ENCODE measurements at places on chromosomes 1 and 21.

GRCh38 chr1:185895208-185895900 is 161.2 kb downstream of the HMCN1 start:
- DNase-seq = peak; percentile 25

DNA sequence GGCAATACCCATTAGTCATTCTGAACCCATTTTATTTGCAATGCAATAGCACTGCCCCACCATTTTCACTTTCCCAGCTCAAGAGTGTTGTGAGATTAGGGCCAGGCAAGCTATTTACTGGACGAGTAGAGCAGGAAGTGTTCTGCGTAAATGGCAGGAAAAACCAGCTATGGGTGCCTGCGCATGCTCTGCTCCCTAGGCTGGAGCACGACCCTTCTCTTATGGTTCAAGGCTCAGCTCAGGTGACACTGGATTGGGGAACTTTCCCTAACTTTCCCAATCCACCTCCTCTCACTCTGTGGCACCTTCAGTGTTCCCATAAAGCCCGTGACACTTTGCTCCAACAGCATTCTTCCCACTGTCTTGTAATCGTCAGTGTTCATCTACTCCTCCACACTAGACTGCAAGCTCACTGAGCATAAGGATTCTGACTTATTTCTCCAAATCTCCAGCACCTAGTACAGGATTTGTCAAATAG is 3.6 kb upstream of the MAN1A2 start:
- DNase-seq = no peak

GRCh38 chr1:85936057-85936456 is 220.5 kb downstream of the COL24A1 start:
- DNase-seq = no peak

DNA sequence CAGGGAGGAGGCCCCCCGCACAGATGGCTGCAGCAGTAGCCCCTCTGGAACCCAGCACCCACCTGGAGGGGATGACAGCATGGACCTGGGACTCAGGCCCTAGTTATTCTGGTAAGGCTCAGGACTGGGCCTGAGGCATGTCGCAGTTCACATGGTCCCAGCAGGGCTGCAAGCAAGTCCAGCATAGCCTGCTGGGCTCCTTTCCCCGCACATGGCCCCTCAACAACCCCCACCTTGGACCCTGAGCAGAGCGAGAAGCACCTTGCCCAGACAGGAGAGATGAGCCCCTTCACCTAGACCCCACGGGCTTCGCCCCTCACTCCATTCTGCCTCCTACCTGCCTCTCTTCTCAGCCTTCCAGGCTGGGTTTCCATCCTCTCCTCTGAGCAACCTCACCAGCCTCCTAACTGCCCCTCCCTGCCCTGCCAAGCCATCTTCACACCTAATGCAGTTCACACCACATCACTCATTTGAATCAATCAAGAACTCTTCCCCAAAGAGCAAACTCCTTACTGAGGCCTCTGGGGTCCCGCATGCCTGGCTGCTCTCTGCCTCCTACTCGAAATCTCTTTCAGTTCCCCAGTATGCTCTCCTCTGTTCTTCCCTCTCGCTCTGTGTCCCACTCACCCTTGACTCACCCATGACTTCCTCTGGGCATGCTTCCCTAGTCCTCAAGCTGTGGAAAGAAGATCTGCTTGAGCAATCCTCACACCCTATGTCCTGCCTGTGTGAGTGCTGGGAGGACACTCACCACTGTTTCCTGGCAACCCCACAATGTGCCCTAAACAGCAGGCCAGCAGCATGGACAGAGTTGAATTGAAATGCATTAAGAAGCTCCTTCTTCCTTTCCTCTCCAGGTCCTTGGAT is 9.4 kb upstream of the THEMIS2 start:
- DNase-seq = peak; percentile 98

GRCh38 chr1:151815716-151816327 is 10.6 kb upstream of the LINGO4 start:
- no peak for DNase-seq

DNA sequence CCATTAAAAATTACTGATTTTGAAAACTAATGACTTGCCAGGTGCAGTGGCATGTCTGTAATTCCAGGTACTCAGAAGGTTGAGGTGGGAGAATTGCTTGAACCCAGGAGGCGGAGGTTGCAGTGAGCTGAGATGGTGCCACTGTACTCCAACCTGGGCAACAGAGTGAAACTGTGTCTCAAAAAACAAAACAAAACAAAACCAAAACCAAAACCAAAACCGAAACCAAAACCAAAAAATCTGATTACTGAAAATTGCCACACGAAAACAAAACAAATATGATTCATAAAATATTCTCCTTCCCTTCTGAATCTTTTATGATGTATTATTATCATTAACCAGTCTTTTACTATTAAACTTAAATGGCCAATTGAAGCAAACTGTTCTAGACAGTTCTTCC is 74.1 kb downstream of the SERINC2 start:
- no peak for DNase-seq

DNA sequence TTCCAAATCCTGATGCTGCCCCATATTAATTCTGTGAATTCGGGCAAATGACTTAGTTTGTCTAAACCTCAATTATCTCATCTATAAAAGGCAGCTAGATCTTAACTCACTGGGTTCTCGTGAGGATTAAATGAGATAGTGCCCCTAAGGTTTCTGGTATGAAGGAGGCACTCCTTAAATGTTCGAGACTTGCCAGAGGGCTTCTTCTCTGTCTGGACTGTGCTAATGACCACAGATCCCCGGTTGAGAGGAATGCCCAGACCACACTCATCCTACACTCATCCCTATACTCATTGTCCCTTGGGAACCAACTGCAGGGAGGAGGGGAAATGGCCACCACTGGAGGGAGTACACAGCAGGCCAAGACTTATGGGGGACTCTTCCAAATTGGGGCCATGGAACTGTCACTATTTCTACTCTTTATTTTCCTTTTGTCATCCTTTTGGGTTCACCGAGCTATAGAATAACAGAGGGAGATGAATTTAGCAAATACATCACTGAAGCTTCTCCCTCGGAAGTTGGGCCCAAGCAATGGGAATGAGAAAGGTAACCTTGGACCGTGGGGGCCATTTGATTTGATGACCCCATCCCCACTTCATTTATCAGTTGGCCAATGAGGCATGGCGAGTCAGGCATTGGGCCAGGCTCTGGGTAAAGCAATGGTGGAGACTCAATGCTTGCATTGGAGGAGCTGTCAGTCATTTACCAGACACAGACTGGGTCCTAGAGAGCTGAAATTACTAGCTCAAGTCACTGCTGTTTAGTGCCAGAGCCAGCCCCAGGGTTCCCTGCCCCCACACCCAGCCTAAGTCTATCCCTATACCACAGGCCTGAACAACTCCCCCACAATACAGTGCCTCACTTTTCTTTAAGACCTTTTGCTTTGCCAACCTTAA is 5.1 kb downstream of the ATF3 start:
- DNase-seq = no peak

GRCh38 chr1:45583264-45583665 is 576 bp upstream of the NASP start:
- peak; percentile 98 for DNase-seq

- no peak for DNase-seq
Measured at GRCh38 chr1:206455666-206456344, 14.5 kb upstream of the IKBKE start.

DNA sequence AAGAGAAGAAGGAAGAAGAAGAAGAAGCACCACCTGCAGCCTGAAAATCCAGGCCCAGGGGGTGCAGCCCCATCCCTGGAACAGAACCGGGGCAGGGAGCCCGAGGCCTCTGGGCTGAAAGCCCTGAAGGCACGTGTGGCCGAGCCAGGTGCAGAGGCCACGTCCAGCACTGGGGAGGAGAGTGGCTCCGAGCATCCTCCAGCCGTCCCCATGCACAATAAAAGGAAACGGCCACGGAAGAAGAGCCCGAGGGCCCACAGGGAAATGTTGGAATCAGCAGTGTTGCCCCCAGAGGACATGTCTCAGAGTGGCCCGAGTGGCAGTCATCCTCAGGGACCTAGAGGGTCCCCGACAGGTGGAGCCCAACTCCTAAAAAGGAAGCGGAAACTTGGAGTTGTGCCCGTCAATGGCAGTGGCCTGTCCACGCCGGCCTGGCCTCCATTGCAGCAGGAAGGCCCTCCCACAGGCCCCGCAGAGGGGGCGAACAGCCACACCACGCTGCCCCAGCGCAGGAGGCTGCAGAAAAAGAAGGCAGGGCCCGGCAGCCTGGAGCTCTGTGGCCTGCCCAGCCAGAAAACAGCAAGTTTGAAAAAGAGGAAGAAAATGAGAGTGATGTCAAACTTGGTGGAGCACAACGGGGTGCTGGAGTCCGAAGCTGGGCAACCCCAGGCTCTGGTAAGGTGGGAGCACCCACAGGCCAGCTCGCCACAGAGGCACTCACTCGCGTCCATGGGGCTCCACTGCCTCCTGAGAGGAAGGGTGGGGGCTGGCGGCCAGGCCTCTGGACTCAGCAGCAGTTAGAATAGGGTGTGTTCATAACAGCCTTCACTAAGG is 28.4 kb downstream of the RRP1B start:
- no peak for DNase-seq

- DNase-seq = no peak
Measured at GRCh38 chr1:12186679-12186985, 19.8 kb downstream of the TNFRSF1B start.

- DNase-seq = no peak
Measured at GRCh38 chr1:9167638-9168037, 38.7 kb upstream of the GPR157 start.

GRCh38 chr1:60974524-60975372 is 107.6 kb upstream of the NFIA start:
- no peak for DNase-seq

GRCh38 chr1:18542351-18542750 is 61.6 kb downstream of the KLHDC7A start:
- no peak for DNase-seq

DNA sequence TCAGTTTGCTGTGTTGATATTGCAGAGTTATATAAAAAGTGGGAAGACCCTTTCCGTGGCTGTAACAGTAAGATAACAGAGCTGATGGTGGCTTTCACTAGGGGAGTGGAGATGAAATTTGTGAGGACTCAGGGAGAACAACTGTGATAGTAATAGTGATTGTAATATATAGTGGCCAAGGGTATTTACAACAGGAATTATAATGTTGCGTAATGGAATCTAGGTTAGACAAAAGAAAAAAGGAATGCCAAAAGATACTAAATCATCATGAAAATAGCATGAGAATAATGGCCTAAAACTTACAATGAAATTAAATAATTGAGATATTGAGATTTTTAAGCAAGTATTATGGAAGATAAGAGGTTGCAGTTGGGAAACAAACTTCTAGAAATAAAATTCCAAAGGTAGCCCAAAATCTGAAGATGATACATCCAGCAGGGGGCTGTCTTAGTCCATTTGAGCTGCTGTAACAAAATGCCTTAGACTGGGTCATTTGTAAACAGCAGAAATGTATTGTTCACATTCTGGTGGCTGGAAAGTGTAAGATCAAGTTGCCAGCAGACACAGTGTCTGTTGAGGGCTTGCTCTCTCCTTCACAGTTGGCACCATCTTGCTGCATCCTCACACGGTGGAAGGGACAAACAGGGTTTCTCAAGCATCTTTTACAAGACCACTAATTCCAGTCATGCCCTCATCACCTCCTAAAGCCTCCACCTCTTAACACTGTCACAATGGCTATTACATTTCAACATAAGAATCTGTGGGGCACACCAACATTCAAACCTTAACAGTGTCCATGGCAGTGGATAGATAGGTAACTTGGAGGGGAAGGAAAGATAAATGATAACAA is 711.2 kb downstream of the MRPL39 start:
- DNase-seq = peak; percentile 19

- DNase-seq = no peak
Measured at GRCh38 chr1:230863449-230863848, 4.9 kb downstream of the C1orf198 start.

- peak; percentile 22 for DNase-seq
Measured at GRCh38 chr1:51070011-51070410, 32.0 kb upstream of the C1orf185 start.

GRCh38 chr1:93816970-93817678 is 61.9 kb downstream of the DNTTIP2 start:
- no peak for DNase-seq

- DNase-seq = no peak
Measured at GRCh38 chr21:42569732-42570301, 56.2 kb downstream of the SLC37A1 start.

DNA sequence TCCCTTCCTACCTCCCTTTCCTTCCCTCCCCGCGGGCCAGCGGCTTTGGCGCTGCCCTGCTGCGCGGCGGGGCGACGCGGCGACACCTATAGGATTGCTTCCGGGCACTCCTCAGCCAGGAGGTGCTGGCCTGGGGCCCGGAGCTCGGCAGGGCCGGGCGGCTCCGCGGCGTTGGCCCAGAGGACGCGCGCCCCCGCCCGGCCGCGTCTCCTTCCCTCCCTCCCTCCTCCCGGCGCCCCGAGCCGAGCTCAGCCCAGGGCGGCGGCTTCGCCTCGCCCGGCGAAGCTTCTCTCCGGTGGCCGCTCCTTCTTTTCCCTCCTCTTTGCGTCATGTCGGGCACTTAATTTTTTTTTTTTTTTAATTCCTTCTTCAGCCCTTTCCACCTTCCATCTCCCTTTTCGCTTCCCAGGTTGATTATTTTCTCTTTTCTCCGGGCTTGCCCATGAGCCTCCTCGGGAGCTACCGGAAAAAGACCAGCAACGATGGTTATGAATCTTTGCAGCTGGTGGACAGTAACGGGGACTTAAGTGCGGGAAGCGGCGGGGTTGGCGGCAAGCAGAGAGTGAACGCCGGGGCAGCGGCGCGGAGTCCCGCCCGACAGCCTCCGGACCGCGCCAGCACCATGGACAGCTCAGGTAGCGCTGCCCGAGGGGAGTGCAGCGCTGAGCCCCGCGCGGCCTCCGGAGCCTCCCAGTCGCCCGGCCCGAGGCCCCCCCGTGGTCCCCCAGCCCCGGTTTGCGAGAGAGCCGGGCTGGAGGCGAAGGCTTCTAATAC is at the start of gene DNAJC6:
Gene DNAJC6 (plus strand): TSS at position 240 of the 774 bp plus-strand sequence. CDS start 203 bp downstream, at position 443.
- peak; percentile 64 for DNase-seq

GRCh38 chr1:70979313-70979712 is 68.3 kb downstream of the PTGER3 start:
- no peak for DNase-seq

DNA sequence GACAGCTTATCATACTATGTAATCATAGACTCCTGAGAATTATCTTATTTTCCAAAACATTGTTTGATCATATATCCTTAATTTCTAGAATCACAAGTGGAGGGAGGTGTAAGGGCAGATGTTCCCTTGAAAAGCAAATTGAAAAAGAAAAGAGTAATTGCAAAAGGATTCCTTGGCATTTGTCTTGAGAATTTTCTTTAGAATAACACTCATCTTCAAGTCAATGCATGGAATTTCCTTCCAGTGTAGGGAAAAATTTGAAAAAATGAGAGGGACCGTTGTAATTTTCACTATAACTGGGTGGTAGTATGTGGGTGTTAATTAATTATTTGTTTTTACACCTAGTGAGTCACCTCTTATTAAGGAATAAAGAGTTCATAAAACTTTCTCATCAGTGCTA is 724.6 kb upstream of the ADAMTS5 start:
- DNase-seq = no peak

Measured in kidney glomerular epithelial cell (primary cell).